NCI-H1694 treated with DMSO at 0.1 percent for 48 hours (cell line): ENCODE measurements at places on chromosomes 7 and 10.
A peak's percentile ranks its signal among the peaks of the same experiment; 100 is the strongest.

- no peak for DNase-seq
Observed at GRCh38 chr10:120789303-120790203, 61.6 kb upstream of the WDR11 start.

- DNase-seq = no peak
Observed at GRCh38 chr7:18936265-18936664, 181.2 kb downstream of the TWIST1 start.

- DNase-seq = no peak
Observed at GRCh38 chr7:24964191-24964590, 15.8 kb downstream of the OSBPL3 start.

DNA sequence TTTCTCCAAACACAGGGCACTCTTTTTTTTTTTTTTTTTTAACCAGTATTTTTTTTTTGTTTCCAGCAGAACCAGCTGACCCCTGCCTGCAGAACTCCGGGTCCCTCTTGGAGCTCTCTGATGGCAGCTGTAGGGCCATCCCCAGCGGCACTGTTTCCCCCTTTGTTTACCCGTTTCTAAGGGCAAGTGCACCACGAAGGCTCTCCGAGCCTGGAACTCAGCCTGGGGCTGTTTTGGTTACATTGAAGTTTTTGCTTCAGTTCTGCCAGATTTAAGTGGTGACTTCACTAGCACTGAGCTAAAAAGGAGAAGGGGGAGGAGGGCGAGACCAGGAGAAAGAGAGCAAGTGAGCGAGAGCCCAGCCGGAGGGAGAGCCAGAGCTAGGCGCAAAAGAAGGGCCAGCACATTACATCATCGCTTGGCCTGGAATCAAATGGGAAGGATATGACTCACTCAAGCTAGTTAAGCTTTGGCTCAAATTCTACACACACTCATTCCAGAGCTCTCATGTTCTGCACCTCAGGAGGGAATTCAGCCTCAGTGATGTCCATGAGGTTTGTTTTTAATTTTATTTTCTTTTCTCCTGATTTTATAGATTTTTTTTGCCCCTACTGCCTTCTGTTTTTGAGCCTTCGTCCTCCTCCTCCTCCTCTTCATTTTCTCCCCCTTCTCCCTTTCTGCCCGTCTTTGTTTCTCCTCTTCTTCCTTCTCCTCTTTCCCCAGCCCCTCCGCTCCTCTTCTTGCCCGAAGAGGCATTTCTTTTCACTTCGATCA is 272.3 kb downstream of the TRIL start:
- peak; percentile 95 for DNase-seq

DNA sequence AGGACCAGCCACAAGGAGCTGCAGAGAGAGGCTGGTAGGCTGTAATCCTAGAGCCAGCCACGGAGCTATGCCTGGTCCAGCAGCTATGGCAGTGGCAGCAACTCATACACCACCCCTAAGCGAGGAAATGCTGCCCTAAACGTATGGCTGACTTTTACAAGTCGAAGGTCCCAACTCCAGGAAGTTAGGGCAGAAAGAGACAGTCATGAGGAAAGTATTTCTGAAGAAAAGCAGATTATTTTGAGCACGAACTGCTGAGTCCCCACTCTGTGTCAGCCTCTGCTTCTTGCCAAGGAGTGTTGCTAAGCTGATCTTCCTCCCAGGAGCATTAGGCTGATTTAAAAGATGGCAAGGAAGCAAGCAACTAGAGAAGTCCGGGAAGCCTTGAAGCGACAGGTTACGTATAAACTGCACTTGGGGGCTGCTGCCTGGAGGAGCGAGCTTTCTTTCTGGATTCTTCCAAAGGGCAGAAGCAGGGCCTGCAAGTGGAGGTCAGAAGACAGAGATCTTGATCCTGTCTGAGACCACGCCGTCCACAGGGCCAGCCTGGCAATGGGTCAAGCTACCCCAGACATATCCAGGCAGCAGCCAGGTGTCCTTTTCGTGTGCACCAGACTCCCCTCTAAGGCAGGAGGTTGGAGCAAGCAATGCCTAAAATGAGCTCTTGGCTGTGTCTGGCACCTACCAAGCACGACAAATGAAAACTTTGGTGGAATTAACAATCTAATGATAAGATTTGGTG is 39.4 kb downstream of the PLXNA4 start:
- DNase-seq = no peak

- no peak for DNase-seq
Observed at GRCh38 chr10:114000457-114001010, 43.1 kb upstream of the ADRB1 start.

DNA sequence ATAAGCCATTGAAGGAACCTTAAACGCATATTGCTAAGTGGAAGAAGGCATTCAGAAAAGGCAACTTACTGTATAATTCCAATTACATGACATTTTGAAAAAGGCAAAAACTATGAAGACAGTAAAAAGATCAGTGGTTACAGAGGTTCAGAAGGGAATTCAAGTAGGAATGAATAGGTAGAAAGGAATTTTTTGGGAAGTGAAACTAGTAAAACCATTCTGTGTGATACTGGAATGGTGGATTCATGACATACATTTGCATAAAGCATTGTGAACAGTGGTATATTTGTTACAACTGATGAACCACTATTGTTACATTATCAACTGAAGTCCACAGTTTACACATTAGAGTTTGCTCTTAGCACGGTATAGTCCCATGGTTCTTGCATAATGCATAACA is 114.2 kb upstream of the GPR22 start:
- no peak for DNase-seq

DNA sequence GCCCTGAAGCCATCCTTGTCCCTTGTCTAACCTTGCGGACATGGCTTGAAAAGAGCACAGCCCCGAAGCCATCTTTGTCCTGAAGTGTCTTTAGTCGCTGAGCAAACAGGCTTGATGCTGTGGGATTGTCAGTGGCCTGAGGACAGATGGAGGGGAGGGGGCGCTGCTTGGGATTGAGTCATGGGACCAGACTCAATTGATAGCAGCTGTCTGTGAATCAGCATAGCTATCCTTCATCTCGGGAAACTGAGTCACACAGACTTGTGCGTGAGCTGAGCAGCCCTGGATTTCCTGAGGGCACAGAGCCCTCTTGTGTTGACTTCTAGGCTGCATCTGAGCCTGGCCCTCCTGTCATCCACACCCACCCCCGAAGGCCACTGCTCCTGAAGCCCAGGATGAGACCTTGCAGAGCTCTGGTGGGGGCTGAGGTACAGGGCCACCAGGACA is 14.4 kb downstream of the MYO1G start:
- no peak for DNase-seq

DNA sequence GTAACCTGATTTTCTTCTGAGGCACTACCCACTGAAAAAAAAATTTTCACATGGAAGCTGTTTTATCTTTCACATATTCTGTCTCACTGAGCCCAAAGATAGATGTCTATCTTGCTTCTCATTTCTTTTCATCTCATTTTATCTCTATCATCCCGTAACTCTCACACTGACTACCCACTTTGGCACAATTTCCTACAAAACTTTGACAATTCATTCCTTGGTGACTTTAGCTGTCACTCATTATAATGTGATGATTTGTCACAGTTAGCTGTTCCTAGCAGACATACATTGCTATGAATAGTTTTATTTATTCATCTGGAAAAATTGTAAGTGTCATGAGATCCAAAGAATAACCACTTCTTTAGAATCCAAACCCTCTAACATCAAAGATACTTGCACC is 589.9 kb upstream of the TEX47 start:
- no peak for DNase-seq

- no peak for DNase-seq
Observed at GRCh38 chr10:78437998-78438906, 404.6 kb downstream of the RPS24 start.

GRCh38 chr7:1136841-1137516 is 23.0 kb downstream of the ZFAND2A start:
- DNase-seq = no peak
